ENCODE measurements at places on chromosomes 3 and 15.

DNA sequence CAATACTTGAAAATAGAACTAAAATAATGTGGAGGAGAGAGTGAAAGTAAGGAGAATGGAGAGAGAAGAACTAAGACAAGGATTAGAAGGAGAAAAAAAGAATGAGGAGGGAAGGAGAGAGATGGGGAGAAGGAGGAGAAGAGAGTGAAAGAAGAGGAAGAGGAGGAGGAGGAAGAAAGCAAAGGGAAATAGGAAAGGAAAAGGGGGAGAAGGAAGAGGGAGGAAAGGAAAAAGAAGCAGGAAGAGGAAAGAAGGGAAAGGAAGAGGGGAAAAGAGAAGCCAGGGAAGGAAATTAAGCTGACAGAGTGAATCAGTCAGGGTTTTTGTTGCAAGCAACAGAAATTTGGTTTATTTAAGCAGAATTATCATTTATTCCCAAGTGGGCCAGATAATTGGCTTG, 241.7 kb upstream of the P2RY1 start:
- no peak for DNase-seq

DNA sequence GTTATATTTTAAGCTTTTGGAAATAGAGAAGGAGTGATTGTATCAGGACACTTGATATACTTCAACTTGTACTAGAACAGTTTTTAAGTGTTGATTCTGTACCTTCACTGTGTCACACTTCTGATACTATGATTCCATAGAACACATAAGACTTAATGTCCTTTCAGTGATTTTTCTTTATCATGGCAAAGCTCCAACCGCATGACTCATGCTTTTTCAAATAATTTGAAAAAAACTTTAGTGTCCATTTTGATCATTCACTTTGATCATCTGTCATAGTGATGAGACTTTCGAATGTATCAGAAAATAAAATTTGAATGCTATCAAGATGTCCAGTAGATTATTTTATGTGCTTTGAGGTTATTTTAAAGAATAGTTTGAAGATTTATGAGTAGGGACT, 32.0 kb downstream of the AP4E1 start:
- peak; percentile 54 for DNase-seq

DNA sequence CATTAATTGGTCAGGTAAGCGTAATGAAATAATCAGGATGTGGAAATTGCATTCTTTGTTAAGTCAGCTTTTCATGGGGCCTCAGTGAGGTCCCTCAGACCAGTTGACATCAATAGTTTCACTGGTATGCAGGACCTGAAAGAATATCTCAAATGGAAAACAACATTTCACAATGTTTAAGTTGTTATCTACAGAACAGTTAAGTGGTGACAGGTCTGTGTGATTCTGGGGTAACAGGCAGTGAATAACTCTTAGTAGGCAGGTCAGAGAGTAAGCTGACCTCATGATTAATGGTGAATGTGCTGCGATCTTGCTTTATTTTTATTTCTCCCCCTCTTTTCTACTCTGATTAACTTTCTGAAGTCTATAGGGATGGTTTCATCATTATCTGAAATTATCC, 28.9 kb upstream of the ACP3 start:
- no peak for DNase-seq

GRCh38 chr3:62046326-62046725, 327.0 kb downstream of the FEZF2 start:
- DNase-seq = no peak

GRCh38 chr3:23752126-23752525, 53.6 kb upstream of the UBE2E1 start:
- DNase-seq = no peak

DNA sequence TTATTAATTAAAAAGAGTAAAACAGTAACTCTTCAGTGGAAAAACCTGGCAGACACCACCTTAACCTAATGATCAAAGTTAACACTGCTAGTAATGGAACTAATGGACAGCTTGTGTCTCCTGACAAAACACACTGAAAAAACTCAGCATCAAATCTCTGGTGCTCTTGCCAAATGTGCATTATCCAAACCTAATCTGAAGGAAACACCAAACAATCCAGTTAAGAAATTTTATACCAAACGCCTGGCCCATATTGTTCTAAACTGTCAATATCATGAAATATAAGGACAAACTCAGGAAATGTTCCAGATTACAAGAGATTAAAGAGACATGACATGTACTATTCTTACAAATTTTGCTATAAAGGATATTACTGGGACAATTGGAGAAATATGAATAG, 10.4 kb downstream of the RSL24D1 start:
- no peak for DNase-seq

- DNase-seq = no peak
These were observed 10.9 kb downstream of the KCNAB1 start for GRCh38 chr3:156131241-156131640.

GRCh38 chr3:52774901-52775864, 2.2 kb upstream of the ITIH1 start:
- no peak for DNase-seq

GRCh38 chr15:66472176-66472999, 25.2 kb downstream of the SNAPC5 start:
- DNase-seq = no peak

- DNase-seq = no peak
These were observed 64.9 kb upstream of the POLG start for GRCh38 chr15:89399238-89400115.

GRCh38 chr3:150738688-150739087, 24.3 kb downstream of the SIAH2 start:
- DNase-seq = no peak

DNA sequence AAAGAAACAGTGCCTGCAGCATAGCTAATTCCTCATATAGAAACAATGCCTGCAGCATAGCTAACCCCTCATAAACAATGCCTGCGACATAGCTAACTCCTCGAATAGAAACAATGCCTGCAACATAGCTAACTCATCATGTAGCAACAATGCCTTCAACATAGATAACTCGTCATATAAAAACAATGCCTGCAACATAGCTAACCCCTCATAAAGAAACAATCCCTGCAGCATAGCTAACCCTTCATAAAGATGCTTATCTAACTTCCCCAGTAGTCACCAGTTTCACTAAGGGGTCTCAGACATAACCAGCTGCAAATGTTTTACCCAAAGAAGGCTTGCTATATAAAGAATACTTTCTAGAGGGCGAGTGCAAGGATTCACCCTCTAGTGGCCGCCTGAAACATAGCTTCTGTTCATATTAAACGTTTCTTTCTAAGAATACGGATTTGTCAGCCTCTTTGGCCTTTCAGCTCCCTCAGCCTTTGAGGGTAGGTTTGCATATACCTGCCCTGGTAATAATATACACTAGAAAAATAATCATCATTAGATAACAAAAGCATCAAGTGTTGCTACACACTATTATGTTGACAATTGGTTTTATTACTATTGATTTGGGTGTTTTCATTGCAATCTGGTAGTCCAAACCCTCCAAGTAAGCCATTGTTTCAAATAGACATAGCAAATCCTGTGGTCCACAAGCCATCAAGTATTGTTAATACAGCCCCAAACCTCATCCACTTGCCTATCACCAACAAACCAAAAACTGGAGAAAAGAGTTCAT, 44.4 kb upstream of the FAN1 start:
- peak; percentile 47 for DNase-seq

DNA sequence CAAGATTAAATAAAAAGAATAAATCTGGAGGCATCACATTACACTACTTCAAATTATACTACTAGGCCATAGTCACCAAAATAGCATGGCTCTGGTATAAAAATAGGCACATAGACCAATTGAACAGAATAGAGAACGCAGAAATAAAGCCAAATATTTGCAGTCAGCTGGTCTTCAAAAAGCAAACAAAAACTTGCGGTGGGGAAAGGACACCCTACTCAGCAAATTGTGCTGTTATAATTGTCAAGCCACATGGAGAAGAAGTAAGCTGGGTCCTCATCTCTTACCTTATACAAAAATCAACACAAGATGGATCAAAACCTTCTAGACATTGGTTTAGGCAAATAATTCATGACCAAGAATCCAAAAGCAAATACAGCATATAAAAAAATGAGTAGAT, 259.2 kb upstream of the SLITRK3 start:
- DNase-seq = no peak

DNA sequence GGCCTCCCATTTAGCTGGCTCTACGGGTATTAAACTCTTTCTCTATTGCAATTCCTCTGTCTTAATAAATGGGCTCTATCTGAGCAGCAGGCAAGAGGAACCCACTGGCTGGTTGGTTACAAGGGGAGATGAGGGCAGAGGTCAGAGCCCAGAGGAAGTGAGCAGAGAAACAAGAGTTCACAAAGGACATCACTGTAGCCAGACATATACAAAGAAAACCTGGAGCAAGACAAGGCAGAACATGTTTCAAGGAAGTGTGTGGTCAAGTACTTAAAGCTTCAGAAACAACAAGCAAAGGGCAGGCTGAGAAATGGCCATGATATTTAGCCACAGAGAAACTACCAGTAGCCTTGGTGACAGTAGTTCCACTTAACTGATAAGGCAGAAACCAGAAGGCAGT, 24.3 kb downstream of the SUSD5 start:
- DNase-seq = no peak

- DNase-seq = no peak
These were observed 23.8 kb upstream of the SH3BP5 start for GRCh38 chr3:15356176-15356575.

- no peak for DNase-seq
These were observed 40.5 kb upstream of the SMAD6 start for GRCh38 chr15:66661432-66662096.

DNA sequence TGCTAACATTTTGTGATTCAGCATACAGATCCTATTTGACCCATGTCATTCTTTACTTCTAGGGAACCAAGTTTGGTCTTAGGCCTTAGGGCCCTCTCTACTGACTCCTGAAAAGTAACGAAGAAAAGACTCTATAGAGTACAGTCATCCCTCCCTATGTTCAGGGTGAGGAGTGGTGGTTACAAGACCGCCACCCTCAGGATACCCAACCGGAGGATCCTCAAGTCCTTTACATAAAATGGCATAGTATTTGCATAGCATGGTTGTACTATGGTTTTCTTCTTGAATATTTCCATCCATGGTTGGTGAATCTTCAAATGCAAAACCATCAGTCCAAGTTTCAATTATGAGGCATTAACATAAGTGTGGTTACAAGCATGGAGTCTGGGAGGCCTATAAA, 327.6 kb downstream of the FGF12 start:
- no peak for DNase-seq

GRCh38 chr15:26013981-26014380, 150.9 kb upstream of the ATP10A start:
- DNase-seq = no peak

DNA sequence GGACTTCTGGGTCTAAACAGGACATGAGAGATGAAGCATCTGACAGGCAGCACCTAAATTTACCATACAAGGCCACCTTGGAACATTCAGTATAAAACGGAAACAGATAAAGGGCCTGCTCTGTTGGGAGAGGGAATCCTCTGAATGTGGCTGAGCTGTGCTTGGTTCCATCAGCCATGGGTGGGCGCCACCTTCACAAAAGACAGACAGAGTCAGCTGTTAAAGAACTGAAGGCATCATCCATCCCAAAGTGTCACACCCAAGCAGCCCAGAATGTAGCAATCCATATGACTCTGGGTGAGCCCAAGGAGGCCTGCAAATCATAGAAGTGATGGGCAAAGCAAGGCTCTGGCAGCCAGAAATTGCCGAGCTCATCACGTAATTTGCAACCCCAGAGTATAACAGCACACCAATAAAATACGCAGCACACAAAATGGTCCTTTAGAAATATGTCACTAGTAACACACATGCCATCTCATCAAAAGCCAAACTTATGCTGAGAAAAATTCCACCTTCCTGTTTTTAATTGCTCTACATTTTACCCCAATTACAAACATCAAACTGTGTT, 24.8 kb upstream of the RBP1 start:
- no peak for DNase-seq

- DNase-seq = peak; percentile 92
These were observed 21.3 kb upstream of the DAPK2 start for GRCh38 chr15:64067564-64068030.

DNA sequence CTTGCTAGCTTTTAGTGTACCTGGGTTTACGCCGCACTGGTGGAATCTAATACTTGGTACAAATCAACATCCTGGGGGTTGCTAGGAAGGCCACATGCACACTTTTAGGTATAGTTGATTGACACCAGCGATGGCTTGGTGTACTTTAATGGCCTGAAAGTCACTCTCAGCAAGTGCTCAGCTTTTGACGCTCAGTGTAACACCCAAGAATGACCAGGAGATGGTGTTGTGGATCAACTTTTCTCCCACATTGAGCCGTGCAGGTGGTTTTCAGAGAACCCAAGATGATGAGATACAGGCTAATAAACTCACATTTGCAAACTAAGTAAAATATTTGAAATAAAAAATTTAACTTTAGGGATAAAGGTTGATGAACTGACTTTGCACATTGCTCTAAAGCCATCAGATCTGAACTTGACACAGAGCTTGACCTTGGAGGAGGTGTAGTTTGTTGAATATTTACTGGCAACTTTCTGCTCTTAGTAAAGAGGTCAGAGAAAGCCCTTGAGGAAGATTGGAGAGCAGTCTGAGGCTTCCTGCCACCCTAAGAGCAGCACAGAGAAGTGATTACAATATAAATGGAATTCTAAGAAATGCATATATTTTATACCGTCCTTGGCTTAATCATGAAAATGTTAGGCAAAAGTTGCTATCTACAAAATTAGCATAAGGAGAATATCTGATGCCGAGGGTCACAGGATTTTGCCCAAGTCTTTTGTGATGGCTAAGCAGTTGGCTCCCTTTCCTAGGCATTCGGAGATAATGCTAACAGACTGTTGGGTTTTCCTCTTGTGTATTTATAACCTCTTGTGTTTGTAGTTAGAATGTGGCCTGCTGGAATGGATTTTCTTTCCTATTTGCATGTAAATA, 143.4 kb upstream of the RASGRP1 start:
- DNase-seq = peak; percentile 82

GRCh38 chr3:97914388-97914787, 57.8 kb downstream of the RIOX2 start:
- DNase-seq = peak; percentile 55

GRCh38 chr15:49900903-49901235, 218.2 kb downstream of the ATP8B4 start:
- DNase-seq = no peak

GRCh38 chr15:91192690-91193377, 92.8 kb downstream of the SV2B start:
- DNase-seq = no peak

- DNase-seq = no peak
These were observed 38.6 kb upstream of the SPSB4 start for GRCh38 chr3:141012571-141012970.

- DNase-seq = no peak
These were observed 14.8 kb upstream of the SKIC8 start for GRCh38 chr15:78314181-78314581.

DNA sequence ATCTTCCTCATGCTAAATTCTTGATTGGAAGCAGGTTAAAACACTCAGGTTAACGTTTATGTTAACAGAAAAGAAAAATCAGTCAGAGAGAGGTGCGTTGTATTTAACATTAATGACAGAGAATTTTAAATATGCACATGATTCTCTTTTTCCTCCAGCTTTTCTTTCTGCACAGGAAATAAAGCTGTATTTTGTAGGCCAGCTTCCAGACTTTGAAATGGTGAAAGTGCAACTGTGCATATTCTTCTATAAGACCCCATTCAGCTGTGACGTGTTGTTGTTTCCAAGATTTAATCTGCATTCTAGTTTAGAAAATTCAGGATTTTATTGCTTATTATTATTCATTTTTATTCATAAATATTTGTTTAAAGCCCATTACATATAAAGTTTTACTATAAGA, 11.8 kb downstream of the MBNL1 start:
- no peak for DNase-seq

All from HT-29 (cell line).